Esophagus squamous epithelium (tissue), 5 donors: ENCODE measurements at places on chromosomes 11 and 22.

DNA sequence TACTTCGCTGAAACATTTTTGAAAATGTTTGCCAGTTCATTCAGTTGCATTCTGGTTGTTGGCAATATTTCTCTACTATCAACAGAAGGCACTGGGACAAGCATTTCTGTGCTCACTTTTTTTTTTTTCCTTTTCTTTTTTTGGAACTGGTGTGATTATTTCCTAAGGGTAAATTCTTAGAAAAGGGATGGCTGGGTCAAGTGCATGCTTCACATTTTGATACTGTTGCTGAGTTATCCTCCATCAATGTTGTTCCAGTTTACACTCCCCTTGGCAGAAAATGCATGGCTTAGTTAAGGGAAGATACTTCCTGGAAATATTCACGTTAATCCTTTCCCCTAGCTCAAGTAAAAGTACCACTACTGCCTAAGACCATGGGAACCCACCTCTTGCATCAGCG, 81.8 kb downstream of the OSBP2 start:
- no peak overlapping the region for H3K4me3 ChIP-seq
- DNase-seq, result no peak
- no peaks in the 10 kb centered on the region for H3K27me3 ChIP-seq
- no peaks in the 10 kb centered on the region for H3K36me3 ChIP-seq

- H3K27me3 ChIP-seq, result no peaks in the 10 kb centered on the region
- H3K36me3 ChIP-seq, result peaks cover 27% of the 10 kb centered on the region
- H3K4me1 ChIP-seq, result peaks cover 11% of the 10 kb centered on the region
- peak overlapping the region; percentile 90 for H3K27ac ChIP-seq
- no peak for DNase-seq
Observed at GRCh38 chr11:65083134-65083833, 556 bp downstream of the CDCA5 start.

- H3K4me3 ChIP-seq, result no peak within 1 kb of the TSS
- H3K27ac ChIP-seq, result no peak within 1 kb of the TSS
- no peaks in the 10 kb centered on the region for H3K27me3 ChIP-seq
- H3K36me3 ChIP-seq, result no peaks in the 10 kb centered on the region
- H3K4me1 ChIP-seq, result no peaks in the 10 kb centered on the region
- no peak for DNase-seq
Observed at GRCh38 chr11:123995119-123995518, at the start of gene OR10G6. OR10G6 (minus strand) TSS chr11:123995161; CDS start chr11:123995161, 0 bp downstream.

DNA sequence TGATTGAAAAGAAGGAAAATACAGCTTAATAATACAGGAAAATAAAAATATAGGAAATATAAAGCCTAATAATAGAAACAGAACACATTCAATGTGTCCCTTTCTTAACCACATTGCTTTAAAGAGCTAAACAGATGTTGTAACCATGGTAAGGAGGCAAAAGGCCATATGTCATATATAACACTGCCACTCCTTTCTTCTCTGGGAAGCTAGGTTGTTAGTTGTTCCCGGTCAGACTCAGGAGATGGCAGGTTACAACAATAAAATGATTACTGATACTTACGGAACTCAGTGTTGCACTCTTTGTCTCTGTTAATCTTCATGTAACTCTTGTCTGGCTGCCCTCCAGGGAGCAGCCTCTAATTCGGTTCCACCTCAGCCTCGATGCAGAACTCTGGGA, 134.7 kb upstream of the PGR start:
- no peak for DNase-seq
- no peak overlapping the region for H3K27ac ChIP-seq
- no peaks in the 10 kb centered on the region for H3K36me3 ChIP-seq
- H3K4me3 ChIP-seq, result no peak overlapping the region
- H3K4me1 ChIP-seq, result no peaks in the 10 kb centered on the region
- H3K27me3 ChIP-seq, result no peaks in the 10 kb centered on the region

GRCh38 chr11:119640541-119640940, 88.5 kb downstream of the NECTIN1 start:
- H3K4me3 ChIP-seq, result no peak overlapping the region
- no peaks in the 10 kb centered on the region for H3K4me1 ChIP-seq
- no peaks in the 10 kb centered on the region for H3K36me3 ChIP-seq
- H3K27me3 ChIP-seq, result no peaks in the 10 kb centered on the region

- no peaks in the 10 kb centered on the region for H3K4me1 ChIP-seq
- H3K27me3 ChIP-seq, result no peaks in the 10 kb centered on the region
- H3K36me3 ChIP-seq, result no peaks in the 10 kb centered on the region
Observed at GRCh38 chr11:107962181-107962580, 33.9 kb downstream of the RAB39A start.

- no peak overlapping the region for H3K27ac ChIP-seq
- no peaks in the 10 kb centered on the region for H3K36me3 ChIP-seq
- no peak overlapping the region for H3K4me3 ChIP-seq
- peaks cover 19% of the 10 kb centered on the region for H3K4me1 ChIP-seq
- no peak for DNase-seq
- peaks cover 9% of the 10 kb centered on the region for H3K27me3 ChIP-seq
Observed at GRCh38 chr11:8260202-8260966, 3.3 kb downstream of the LMO1 start.

DNA sequence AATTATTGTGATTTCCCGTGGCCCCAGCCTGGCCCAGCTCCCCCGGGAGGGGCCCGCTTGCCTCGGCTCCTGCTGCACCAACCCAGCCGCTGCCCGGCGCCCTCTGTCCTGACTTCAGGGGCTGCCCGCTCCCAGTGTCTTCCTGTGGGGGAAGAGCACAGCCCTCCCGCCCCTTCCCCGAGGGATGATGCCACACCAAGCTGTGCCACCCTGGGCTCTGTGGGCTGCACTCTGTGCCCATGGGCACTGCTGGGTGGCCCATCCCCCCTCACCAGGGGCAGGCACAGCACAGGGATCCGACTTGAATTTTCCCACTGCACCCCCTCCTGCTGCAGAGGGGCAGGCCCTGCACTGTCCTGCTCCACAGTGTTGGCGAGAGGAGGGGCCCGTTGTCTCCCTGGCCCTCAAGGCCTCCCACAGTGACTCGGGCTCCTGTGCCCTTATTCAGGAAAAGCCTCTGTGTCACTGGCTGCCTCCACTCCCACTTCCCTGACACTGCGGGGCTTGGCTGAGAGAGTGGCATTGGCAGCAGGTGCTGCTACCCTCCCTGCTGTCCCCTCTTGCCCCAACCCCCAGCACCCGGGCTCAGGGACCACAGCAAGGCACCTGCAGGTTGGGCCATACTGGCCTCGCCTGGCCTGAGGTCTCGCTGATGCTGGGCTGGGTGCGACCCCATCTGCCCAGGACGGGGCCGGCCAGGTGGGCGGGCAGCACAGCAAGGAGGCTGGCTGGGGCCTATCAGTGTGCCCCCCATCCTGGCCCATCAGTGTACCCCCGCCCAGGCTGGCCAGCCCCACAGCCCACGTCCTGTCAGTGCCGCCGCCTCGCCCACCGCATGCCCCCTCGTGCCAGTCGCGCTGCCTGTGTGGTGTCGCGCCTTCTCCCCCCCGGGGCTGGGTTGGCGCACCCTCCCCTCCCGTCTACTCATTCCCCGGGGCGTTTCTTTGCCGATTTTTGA, 3.3 kb upstream of the ANKRD13D start:
- no peaks in the 10 kb centered on the region for H3K27me3 ChIP-seq
- peak overlapping the region; percentile 94 for H3K27ac ChIP-seq
- peaks cover 30% of the 10 kb centered on the region for H3K4me1 ChIP-seq
- DNase-seq, result no peak
- peaks cover 47% of the 10 kb centered on the region for H3K36me3 ChIP-seq
- no peak overlapping the region for H3K4me3 ChIP-seq

DNA sequence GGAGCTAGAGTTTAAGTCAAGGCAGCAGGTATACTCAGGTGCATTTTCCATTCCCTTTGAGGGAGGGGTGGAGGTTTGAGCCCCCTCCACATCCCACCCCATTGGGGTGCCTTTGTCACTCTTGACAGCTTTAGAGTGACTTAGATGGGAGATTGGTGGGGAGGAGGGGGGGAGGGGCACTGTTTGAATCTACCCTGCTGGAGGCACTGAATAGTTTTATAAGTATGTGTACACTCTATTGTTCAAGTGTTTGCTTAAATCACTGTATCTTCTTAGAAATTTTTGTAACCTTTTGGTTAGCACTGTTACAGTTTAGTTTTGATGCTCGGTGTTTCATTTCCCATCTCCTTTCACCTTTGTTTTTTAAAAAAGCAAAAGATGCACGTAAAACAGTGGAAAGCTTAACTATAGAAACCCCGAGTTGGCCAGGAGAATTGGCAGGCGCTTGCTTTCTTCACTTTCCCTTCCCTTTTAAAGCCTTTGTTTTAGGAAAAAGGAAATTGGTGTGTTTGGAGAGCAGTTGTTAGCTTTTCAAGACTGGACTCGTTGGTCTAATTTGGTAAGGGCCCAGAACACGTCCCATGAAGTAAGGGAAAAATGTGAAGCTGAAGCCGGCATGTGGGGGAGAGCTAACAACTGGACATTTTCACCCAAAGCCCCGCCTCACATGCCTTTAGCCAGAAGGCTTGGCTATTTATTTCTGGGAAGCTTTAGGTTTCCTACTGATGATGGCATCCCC, 42.8 kb downstream of the TNRC6B start:
- H3K4me1 ChIP-seq, result peaks cover 86% of the 10 kb centered on the region
- DNase-seq, result no peak
- H3K36me3 ChIP-seq, result no peaks in the 10 kb centered on the region

- DNase-seq, result no peak
- H3K4me3 ChIP-seq, result no peak overlapping the region
- no peaks in the 10 kb centered on the region for H3K4me1 ChIP-seq
- no peak overlapping the region for H3K27ac ChIP-seq
Observed at GRCh38 chr22:49100316-49100715, 727.4 kb downstream of the BRD1 start.

- H3K27me3 ChIP-seq, result peaks cover 66% of the 10 kb centered on the region
- H3K36me3 ChIP-seq, result no peaks in the 10 kb centered on the region
- H3K4me3 ChIP-seq, result no peak overlapping the region
- H3K27ac ChIP-seq, result no peak overlapping the region
- no peak for DNase-seq
Observed at GRCh38 chr11:34405079-34405858, 33.5 kb upstream of the CAT start.

DNA sequence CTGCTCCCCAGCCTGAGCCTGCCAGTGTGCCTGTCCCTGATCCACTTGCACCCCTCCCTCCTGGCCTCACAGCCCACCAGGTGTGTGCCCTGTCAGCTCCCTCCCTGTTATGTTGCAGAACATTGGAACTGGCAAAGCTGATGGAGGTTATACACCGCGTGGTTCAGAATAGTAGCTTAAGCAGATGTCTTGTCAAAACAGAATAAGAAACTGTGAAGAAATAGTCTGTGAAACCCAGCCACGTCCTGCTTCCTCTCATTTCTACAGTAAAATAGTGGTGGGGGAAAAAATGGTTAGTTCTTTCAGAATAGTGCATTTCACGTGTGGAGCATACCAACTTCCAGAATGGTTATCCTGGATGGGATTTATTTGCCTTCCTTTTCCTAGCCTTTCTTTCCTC, 161.2 kb upstream of the NAV2 start:
- no peak overlapping the region for H3K4me3 ChIP-seq
- no peak for DNase-seq
- no peak overlapping the region for H3K27ac ChIP-seq
- H3K4me1 ChIP-seq, result no peaks in the 10 kb centered on the region

DNA sequence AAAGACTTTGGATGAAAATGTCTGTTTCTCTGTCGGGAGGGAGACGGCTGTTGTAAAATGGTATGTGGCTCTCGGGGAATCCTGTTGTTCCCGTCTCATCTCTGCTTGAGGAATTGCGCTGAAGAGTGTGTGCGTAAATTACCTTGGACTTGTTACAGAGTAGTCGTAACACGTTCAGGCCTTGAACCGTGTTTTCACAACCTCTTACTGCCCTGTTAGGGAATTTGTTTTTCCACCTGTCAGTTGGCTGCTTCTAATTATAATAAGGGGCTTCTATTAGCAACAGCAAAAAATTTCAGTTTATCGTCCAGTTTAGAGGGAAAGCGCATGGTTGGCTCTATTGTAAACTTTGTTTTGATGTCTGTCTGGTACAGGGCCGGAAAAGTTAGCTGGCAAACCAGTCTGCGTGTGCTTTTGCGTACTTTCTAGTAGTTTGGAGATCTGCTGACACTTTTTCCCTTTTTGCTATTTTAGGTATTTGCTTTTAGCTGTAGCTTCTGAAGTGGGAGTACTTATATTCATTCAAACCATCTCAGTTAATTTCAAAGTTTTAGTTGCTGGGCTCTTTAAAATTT, 1.5 kb downstream of the HIPK3 start:
- no peak for DNase-seq
- peak overlapping the region; percentile 87 for H3K4me3 ChIP-seq
- H3K27me3 ChIP-seq, result no peaks in the 10 kb centered on the region
- peaks cover 9% of the 10 kb centered on the region for H3K4me1 ChIP-seq
- peak overlapping the region; percentile 98 for H3K27ac ChIP-seq

DNA sequence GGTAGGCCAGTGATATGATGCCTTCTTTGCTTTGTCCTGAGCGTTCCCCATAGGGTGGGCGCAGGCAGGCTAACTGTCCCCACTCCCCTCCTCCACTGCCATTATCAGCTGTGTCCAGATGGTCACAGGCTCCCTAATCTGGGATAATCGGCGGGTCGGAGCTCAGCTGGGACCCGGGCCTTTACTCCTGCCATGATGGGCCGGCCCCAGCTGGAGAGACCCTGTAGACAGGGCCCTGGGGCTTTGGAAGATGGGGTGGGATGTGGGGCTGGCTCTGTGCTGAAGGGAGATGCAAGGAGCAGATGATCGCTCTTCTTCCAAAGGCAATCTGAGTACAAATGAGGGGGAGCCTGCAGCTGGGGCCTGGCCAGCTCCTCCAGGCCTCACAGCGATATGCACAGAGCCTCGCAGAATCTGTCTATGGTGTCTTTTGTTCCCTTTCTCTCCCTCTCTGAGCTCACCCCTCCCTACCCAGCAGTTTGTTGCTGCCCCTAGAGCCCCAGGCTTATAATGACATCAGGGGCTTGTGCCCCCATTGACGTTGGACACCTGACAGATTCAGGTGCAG, 11.9 kb downstream of the KLHL35 start:
- no peak overlapping the region for H3K27ac ChIP-seq
- peaks cover 5% of the 10 kb centered on the region for H3K4me1 ChIP-seq
- H3K27me3 ChIP-seq, result no peaks in the 10 kb centered on the region
- no peak overlapping the region for H3K4me3 ChIP-seq
- DNase-seq, result no peak
- no peaks in the 10 kb centered on the region for H3K36me3 ChIP-seq

- no peak overlapping the region for H3K27ac ChIP-seq
- H3K36me3 ChIP-seq, result no peaks in the 10 kb centered on the region
- H3K4me1 ChIP-seq, result no peaks in the 10 kb centered on the region
- no peaks in the 10 kb centered on the region for H3K27me3 ChIP-seq
- H3K4me3 ChIP-seq, result no peak overlapping the region
Observed at GRCh38 chr22:20282901-20283673, 15.0 kb upstream of the RTN4R start.

- H3K27ac ChIP-seq, result no peak overlapping the region
- peaks cover 48% of the 10 kb centered on the region for H3K4me1 ChIP-seq
- no peaks in the 10 kb centered on the region for H3K27me3 ChIP-seq
- no peaks in the 10 kb centered on the region for H3K36me3 ChIP-seq
- H3K4me3 ChIP-seq, result no peak overlapping the region
Observed at GRCh38 chr11:16773981-16774935, 35.8 kb downstream of the C11orf58 start.

GRCh38 chr11:70420008-70420464, 21.7 kb downstream of the CTTN start:
- no peaks in the 10 kb centered on the region for H3K27me3 ChIP-seq
- no peaks in the 10 kb centered on the region for H3K4me1 ChIP-seq
